Stimulated activated CD8-positive, alpha-beta memory T cell treated with anti-CD3 and anti-CD28 coated beads, Interleukin-15, amount 100 ng/mL, for 24 hours (primary cell): ENCODE measurements at places on chromosomes 5 and 9.

DNA sequence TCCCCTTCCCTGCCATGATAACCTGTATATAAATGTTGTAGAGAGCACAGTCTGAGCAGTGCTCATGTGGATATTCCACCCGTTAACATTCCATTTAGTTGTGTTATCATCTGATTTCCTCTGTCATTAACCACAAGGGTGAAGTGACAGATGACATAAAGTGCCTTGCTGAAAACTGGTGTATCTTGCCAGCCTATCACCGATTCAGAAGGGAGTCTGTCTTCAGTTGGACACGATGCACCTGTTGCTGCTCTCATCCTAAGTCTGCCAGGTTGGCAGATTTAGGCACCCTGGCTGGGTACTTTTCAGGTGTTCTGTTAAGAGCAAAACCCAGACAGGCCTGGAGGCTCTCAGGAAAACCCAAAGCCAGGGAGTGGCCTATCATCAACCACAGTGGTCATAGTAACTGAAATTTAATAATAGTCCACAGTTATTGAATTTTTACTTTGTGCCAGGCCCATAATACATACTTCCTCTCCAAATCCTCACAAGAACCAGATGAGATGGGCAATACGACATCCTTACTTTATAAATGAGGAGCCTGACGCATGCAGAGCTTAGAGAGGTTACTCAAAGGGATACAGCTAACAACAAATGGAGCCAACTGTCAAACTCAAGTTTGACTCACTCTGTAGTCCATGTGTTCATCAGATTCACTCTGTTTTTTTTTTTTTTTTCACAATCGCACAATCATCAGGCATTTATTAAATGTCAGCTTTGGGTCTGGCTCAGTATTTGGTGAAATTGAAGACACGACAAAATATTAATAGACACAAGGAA lies 100.7 kb upstream of the SPRY4 start:
- no peak for DNase-seq

GRCh38 chr9:38112456-38112855 lies 43.4 kb upstream of the SHB start:
- DNase-seq, result no peak

- no peak for DNase-seq
Measured at GRCh38 chr5:86039351-86039750, 578.4 kb upstream of the COX7C start.

GRCh38 chr9:71308454-71308853 lies 187.0 kb upstream of the TRPM3 start:
- no peak for DNase-seq

DNA sequence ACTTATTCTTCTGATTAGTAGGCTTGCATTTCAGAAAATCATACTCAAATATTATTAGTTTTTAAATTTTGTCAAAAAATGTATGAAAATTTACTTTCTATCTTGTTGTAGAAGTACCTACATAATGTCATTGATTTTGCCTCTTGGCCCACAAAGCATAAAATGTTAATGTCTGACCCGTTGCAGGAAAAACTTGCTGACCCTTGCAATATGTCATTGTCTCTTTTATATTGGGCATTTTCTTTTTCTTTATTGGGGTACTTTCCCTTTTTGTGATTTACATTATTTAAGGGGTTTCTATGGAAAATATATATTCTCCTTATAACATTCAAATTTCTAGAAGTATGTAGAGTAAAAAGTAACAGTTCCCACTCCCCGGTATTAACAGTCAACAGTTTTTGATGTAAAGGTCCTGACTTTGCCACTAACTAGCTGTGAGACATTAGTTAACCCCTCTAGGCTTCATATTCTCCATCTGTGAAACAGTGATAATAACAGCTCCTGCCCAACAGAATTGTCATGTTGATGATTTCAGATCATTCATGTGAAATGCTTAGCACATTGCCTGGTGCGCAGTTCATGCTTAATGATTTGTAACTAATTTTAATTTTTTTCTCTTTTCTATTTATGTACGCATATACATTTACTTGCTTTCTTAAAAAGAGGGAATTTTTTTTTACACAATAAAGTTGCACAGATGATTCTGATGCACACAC lies 243.2 kb downstream of the ARHGAP26 start:
- DNase-seq, result no peak

DNA sequence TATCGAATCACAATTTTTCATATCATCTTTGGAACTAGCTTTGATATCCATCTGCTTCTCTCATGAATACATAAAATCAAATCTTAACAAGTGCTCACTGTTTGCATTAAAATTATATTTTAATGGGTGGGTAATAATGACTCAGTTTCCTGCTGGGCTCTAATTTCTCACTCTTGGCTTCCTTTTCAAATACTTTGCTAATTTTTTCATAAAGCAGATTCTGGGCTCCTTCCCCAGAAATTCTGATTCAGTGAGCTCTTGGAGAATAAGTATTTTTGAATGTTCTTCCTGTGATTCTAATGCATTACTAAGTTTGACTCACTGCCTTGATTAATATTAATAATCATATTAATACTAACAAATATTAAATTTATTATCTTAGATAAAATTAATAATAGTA lies 48.9 kb downstream of the YIPF5 start:
- DNase-seq, result no peak

DNA sequence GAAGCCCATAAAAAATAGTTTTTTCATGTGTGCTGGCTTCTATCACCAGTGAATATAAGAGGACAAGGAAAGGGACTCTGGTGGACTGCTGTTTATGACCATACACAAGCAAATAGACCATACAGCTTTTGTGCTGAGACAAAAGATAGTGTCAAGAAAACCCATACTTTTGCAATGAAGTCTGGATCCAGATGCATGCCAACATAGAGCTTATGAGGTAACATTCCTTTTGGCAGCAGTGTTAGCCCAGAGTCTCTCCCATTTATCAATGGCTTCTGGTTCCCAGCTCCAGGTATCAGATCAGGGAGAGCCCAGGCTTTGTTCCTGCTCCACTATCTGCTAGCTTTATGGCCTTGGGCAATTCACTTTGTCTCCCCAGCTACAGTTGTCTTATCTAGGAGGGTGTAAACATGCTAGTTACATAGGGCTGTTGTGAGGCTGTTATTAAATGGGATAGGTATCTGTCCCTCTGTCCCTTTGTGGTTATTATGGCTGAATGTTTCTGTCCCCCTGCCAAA lies 55.6 kb downstream of the CCDC192 start:
- DNase-seq, result no peak

GRCh38 chr5:166553778-166554177 lies 1737.7 kb upstream of the WWC1 start:
- DNase-seq, result no peak
